ENCODE measurements at places on chromosomes 16 and 17.

GRCh38 chr17:18960803-18961511 lies 9.0 kb downstream of the SLC5A10 start:
- peak; percentile 15 for DNase-seq

DNA sequence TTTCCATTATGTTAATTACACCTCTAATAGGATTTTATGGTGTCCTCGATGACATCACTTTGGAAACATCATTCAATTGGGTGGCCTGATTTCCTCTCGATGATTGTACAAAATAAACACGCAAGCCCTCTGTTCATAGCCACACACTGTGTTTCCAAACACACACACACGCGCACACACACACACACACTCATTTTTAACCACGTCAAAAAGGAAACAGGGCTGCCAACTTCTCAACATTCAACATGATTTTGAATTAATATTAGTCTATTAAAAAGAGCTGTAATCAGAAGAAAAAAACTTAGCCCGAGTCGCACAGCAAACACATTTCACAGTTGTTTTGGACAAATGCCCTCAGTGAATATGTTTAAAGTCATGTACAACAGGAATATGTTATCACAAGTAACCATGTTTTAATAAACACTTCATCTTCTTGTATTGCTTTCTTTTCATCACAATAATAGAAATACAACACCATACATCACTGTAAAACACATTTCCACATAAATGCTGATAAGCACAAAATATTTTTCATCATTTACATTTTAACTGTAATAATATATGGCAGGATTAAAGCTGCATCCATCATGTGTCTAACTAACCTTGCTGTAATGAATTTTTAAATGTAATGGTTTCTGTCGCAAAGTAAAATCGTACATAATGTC lies 219.1 kb upstream of the IRX3 start:
- DNase-seq = no peak

GRCh38 chr16:89074803-89075688 lies 18.6 kb upstream of the ACSF3 start:
- DNase-seq = no peak

DNA sequence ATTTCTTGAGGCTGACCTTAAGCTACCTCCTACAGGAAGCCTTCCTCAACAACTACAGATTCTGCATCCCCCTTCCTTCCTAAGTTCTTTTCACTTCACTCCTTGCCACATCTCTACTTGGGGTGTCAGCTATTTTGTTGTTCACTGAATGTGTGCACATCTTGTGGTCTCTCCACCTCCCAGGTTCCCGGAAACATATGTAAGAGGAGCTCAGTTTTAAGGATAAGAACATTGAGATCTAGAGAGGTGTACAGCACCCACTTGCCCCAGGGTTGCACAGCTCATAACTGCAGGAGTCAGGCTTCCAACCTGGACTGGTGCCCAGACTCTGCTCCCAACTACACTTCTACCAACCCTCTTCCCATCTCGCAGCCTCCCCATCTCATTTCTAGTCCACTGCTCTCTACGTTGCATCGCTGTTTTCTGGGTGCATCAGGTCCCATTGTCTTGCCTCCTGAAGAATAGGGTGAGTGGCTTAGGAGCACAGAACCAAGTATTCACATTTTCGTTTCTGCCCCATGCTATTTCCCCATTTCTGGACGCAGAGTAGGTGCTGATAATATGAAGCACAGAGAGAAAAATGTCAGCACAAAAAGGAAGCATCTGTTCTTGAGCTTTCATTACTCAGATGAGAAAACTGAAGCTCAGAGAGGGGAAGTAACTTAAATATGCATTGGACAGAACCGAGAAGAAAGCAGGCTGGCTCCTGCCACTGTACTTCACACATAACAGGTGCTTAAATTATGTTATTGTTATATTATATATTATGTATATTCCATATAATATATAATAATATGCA lies 292.0 kb upstream of the CCL2 start:
- no peak for DNase-seq

- DNase-seq = peak; percentile 16
Measured at GRCh38 chr17:59001158-59001814, 105.4 kb downstream of the TRIM37 start.

DNA sequence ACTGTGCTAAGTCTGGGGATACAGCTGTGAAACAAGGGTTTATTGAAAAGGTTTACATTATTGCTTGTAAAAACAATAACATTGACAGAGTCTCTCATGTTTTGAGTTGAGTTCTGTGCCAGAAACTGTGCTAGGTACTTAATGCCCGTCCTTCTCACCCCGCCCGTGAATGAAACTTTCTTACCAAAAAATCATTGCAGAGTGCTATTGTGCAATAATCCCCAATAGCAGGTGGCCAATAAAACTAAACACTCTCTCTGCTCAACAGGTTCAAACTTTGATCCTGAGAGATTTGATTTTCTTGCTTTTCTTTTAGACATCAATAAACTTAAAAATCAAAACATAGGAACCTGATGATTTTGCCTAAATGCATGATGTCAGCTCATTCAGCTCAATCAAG lies 441.6 kb downstream of the HAPSTR1 start:
- no peak for DNase-seq

- DNase-seq = no peak
Measured at GRCh38 chr17:80214878-80215210, 5.3 kb downstream of the SGSH start.

DNA sequence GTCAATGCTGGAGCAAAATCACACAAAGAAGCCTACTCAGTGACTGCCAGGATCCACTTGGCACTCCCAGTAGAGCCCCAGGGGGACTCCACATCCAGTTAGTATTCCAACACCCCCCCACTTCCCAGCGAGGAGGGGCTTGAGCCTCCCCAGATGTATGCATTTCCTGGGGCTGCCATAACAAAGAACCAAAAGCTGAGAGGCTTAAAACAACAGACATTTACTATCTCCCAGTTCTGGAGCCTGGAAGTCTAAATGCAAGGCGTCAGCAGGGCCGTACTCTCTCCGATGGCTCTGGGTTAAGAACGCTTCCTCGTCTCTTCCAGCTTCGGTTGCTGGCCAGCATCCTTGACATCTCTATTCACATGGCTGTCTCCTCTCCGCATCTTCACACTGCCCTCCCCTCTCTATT lies 23.0 kb upstream of the GNA13 start:
- DNase-seq = no peak

DNA sequence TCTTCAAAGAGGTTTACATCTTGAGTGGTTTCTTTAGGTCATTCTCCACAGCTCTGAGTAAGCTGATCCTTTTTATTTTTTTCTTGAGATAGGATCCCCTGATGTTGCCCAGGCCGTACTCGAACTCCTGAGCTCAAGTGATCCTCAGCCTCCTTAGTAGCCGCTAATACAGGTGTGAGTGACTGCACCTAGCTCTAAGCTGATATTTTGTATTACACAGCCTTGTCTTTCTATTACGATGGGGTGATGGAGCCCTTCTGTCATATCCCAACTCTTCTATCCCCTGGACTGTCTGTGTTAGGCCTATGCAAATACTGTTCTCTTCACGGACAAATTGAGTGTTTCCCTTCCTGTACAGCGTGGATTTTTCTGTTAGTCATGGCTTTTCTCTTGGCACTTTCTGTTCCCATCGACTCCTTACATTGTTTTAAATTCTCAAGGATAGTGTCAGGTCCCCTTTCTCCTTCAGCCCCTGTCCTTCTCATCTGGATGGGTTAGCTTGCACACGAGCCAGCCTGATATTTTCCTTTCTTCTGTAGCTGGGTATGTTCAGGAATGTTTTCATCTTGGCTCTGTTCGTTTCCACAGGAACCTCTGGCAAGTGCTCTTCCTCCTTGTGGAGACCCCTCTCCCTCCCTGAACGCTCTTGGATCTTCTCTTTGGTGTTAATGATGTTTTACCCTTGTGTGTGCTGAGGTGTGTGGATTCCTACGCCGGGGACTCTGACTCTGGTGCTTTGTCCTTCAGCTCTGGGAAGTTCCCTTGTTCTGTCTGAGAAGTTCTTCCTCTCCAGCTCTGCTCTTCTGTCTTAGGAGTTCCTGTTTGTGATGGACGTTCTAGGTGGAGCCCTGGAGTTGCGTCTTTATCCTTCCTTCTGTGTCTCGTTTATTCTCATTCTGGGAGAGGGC lies 2.3 kb downstream of the BANP start:
- DNase-seq = no peak

DNA sequence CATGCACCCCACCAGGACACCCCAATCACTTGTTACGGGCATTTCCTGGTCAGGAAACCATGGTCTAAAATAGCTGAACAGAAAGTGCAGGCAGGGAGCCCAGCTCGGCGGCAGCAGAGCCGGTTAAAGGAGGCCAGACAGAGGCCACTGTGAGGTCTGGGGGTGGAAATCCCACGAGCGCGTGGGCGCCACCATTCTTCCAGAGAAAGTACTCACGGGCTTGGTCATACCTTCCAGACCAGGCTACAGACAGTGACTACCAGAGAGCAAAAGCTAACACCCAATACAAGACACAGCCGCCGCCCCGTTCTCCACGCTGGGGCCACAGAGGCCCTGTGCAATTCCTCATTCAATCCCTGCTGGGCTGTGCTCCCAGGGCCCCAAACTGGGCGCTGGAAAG lies 11.9 kb downstream of the CEP131 start:
- no peak for DNase-seq
